Suppressor macrophage treated with lipopolysaccharide for 1 hour (primary cell): ENCODE measurements at places on chromosomes 4 and X.

DNA sequence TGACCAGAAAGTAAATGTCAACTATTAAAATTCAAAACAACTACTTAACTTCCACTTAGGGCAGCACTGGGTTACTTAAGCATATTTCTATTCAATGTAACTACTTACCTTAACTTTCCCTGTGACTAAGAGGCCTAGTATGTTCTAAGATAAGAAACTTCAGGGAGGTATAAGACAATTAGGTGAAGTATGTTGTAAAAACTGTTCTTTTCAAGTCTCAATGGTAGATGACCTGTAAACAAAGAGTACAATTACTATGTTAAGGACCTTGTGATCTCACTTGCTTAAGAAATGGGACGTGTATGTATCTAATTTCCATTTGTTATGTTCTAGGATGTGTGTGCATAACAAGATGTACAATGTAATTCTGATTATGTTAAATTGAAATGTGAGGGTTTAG lies 960.5 kb downstream of the CCSER1 start:
- no peak for DNase-seq

DNA sequence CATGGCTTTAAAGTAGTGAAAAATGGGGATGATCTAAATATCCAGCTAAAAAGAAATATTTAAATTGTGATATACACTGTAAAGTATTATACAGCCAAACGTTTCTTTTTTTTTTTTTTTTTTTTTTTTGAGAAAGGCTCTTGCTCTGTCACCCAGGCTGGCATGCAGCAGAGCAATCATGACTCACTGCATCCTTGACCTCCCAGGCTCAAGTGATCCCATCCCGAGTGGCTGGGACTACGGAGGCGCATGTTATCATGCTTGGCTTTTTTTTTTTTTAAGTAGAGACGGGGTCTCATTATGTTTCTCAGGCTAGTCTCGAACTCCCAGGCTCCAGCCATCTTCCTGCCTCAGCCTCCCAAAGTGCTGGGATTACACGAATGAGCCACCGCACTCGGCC lies 17.1 kb downstream of the SMIM14 start:
- peak; percentile 25 for DNase-seq

- DNase-seq: no peak
Observed at GRCh38 chr4:59630235-59630634, 1569.9 kb upstream of the ADGRL3 start.

- no peak for DNase-seq
Observed at GRCh38 chr4:158644760-158645159, 26.9 kb downstream of the C4orf46 start.

GRCh38 chr4:164894702-164895101 lies 17.7 kb downstream of the APELA start:
- DNase-seq: no peak

DNA sequence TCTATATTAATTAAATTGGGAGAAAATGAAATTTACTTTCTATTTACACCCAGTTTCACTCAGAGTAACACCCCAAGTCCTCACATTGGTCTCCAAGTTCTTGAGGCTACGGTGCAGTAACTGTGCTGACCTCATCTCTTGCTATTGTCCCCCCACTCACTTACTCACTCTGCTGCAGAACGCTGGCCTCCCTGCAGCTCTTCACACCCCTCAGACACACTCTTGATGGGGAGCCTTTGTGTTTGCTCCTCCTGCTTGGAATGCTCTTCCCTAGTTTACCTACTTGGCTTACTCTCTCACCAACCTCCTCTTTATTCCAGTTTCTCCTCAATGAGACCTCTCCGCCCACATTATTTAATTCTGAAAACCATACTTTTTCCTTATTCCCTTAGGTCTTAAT lies 22.2 kb upstream of the SPARCL1 start:
- DNase-seq: no peak

DNA sequence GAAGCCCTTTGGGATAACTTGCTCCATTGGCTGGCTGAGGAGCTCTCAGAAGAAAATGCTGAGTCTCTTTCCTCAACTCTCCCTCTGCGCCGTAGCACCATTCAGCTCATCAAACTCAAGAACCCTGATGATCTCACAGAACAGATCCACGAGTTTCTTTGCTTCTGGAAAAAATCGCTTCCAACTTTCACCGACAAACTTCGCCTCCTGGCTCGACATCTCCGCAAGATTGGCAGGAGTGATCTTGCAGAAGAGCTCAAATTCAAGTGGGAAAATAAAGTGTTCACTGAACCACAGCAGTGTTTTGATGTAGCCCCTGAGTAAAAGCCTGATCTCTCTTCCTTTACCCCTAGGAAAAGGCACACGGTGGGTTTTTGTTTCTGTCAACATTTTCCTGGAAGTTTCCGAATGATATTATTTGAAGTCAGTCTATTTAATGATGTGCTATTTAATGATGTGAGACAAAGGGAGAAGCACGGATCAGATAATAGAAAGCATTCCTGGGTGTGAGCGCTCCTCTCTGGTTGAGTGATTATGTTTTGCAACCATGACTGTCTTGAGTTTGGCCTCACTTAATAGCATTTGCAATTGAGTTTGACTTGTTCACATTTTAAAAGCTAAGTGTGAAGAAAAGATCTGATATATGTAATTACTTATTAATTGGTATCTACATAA lies 62.2 kb downstream of the DTHD1 start:
- DNase-seq: no peak

- DNase-seq: no peak
Observed at GRCh38 chrX:42930951-42931350, 153.0 kb upstream of the PPP1R2C start.

GRCh38 chr4:15749001-15749400 lies 29.1 kb upstream of the CD38 start:
- DNase-seq: no peak

DNA sequence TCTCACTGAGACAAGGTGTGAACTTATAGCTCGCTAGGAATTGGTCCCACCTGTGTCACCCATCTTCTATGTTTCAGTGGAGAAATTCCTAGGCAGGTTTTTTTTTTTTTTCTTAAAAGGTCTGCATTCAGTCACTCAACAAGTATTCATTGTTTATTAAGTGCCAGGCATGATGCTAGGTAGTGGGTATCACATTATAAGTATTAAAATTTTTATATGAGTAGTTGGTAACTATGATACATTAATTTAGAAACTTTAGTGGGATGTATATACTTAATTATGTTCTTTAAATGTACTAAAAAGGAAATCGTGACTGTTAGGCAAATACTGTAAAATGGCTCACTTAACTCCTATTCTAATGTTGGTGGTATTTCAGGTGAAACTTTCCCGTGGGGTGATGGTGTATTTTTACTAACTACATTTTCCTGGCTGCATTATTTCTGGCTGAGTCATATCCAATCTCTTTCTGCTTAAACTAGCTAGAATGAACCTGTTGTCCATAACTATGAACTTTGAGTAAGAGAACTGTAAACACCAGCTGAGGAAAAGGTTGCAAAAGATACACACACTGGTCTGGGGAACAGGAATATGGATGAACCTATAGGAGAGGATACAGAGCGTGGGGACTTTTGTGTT lies 49.3 kb upstream of the MED14 start:
- DNase-seq: no peak

DNA sequence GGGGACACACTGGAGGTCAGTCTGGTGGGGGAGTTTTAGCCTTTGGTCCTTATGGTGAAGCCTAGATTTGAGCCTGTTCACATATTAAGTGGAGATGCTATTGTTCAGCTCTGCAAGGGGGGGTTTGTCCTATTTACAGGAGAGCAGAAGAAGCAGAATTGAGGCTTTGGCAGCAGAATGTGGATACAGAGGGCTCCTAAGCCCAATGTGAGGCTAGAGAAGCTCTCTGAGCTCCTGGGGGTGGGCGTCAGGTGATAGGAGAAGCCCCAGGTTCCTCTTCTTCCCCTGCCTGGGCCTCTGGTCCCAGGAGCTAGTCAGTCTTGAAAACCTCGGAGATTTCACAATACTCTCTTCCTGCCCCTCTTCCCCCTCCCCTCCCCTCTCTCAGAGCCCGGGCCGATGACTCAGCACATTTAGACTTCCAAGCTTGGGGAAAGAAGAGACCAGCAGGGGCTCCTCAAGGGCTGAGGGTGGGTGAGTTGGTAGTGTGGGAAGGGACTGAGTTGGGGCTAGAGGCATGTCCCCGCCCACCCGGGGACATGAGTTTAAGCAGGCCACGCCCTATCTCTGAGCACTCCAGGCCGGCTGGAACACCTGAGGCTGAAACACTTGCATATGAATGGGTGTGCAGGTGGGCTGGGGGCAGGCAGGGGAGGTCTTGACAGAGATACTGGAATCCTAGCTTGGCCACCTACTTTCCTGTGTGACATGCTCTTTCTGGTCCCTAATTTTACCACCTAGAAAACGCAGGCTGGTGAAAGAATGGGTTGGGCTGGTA lies 3.4 kb downstream of the TFE3 start:
- peak; percentile 79 for DNase-seq

DNA sequence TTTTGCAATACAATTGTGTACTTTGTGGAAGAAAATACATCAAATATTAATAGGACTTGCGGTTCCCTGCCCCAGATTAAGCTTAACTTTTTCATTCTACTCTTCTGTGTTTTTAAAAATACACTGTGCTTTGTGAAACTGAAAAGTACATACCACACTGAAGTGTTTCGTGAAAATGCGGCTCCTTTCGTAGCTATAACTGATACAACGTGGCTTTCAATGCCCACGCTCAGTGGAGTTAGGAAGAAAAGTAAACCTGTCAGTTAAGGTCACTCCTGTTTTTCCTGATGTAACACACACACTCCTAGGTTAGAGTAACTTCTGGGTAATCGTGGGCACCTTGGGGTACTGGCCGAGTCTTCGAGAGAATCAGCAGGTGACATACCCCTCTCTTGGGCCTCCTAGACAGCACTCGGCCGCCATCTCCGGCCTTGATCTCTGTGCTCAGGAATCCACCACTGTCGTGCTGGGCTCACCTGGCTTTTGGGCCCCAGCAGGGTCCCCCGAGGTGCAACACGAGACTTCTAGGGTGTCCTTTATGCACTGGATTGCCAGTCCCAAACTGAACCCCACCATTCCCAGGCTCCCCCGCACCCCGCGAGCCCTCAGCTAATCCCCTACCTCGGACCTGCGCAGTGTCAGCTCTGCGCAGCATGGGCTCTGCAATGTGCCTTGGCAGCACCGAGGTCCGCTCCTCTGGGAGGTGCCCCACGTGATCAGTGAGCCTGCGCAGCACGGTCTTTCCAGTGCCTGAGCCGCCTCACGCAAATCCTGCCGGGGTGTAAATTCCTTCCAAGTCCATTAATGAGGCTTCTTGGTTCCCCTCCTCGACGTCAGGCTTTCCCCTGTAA lies 162.6 kb upstream of the INTU start:
- DNase-seq: no peak

DNA sequence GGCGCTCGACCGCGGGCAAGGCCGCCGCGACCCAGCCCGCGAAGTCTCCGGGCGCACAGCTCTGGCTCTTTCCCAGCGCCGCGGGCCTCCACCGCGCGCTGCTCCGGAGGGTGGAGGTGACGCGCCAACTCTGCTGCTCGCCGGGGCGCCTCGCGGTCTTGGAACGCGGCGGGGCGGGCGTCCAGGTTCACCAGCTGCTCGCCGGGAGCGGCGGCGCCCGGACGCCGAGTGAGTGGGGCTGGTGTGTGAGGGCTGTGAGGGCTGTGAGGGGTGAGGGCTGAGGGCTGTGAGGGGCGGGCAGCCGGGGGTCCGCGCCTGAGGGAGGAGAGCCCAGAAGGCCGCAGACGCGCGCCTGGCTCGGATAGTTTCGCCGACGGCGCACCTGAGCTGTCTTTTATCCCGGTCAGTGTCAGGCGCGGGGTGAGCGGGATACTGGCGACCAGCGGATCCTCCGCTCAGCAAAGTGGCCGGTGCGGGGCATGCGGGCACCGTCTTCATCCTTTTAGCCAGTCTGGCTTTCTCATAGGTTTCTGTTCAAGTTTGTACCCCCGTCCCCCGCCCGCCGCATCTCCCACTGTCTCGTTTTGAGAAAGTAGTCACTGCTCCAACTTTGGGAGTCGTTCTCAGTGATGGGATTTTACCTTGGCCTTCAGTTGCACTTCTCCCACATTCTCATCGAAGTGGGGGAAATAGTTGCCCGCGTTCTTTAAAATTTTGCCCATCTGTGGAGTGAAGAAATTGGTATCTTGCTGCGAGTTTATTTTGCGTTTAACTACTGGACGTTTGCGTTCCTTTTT lies 586 bp downstream of the HERC5 start:
- DNase-seq: peak; percentile 14

DNA sequence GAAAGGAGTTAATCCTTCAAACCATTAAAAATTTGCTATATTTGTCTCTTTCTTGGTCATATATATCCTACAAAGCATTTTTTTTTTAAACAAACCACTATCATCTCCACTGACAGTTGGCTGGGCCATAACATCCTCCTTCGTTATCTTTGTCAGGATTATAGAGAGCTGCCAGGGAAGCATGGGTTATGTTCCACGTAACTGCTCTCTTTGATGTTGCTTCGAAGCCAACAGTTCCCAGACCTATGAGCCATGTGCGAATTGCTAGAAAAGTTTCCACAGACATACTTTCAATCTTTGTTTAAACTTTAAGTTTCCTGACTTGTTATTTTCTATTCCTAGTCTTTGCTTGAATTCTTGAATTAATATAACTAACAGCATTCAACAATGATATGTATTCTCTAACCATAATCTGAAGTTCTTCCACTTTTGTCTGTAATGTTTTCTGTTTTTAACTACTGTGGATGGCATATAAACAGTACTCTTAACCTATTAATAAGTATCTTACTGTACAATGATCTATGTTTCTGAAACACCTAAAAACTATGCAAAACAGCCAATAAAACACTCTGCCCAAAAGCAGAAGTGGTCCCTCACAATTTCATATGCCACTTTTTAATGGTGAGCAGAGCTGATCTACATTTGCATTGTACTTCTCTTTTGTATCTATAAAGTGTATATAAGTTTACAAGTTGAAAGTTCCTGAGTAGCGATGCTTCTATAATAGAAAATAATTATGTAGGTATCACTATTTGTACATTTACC lies 37.9 kb downstream of the EREG start:
- no peak for DNase-seq

GRCh38 chr4:175929441-175929840 lies 117.4 kb upstream of the GPM6A start:
- DNase-seq: no peak

GRCh38 chrX:13101441-13102139 lies 57.2 kb upstream of the FAM9C start:
- peak; percentile 88 for DNase-seq

GRCh38 chrX:129161108-129161507 lies 362.2 kb downstream of the SMARCA1 start:
- no peak for DNase-seq

GRCh38 chr4:52664479-52664878 lies 5.4 kb upstream of the USP46 start:
- DNase-seq: no peak

DNA sequence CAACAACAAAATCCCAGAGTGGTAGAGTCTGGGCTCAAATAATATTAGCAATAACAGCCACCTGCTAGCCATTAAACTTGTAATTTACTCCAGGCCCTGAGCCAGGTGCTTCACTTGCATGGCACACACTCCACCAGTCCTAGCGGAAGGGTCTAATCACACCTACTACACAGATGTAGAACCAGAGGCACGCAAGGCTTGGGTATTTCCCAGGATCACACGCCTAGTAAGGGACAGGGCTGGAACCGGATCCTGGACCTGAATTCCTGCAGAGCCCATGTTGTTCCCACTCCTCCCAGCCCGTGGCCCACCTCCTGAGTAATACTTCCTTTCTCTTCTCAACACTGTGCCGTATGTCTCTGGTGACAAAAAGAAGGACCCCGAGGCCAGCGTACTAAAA lies 5.7 kb downstream of the MAGEA1 start:
- no peak for DNase-seq
